Stimulated activated CD8-positive, alpha-beta memory T cell treated with anti-CD3 and anti-CD28 coated beads, Interleukin-15, amount 100 ng/mL, for 48 hours (primary cell): ENCODE measurements at places on chromosomes 13 and 19.

DNA sequence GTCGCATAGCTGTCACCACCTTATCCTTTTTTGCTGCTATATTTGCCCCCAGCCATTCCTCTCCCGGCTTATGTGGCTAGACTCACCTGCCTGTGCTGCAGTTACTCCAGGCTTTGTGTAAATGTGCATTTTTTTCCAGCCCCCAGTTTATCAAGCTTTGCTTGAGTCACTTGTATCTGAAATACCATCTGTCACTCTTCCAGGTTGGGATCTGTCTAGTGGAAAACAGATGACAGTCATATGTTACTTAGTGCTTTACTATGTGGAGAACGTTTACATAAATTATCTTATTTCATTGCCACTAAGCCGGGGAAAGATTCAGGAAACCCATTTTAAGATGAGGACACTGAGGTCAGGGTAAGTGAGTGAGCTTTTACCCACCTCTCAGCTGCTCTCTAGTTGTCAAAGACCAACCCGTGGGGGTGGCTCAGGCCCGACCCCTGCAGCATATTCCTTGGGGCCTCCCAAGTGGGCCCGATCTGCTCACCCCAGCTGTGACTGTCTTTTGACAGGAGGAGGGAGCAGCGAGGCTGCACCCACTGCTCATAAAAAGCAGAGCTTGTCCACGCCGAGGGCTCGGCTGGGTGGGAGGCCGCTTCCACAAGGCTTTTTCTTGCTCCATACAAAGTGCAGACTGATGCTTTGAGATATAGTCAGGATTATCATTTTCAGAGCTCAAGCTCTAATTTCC lies 7.2 kb downstream of the GJB2 start:
- DNase-seq: no peak

DNA sequence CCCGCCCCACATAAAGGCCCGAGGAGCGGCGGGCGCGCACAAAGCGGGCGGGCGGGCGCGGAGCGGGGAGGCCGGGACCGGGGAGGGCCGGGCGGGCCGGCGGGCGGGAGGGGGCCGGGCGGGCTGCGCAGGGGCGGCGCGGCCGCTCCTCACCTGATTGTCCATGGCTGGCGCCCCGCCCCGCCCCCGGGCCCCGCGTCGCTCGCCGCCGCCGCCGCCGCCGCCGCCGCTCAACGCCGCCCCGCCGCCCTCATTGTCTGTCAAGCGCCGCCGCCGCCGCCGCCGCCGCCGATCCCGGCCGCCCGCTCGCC lies 200 bp downstream of the MLLT1 start:
- no peak for DNase-seq

- DNase-seq: no peak
These were observed 696 bp upstream of the ERFL start for GRCh38 chr19:41928754-41929535.

- DNase-seq: no peak
These were observed 14.3 kb downstream of the PEPD start for GRCh38 chr19:33507021-33507956.

DNA sequence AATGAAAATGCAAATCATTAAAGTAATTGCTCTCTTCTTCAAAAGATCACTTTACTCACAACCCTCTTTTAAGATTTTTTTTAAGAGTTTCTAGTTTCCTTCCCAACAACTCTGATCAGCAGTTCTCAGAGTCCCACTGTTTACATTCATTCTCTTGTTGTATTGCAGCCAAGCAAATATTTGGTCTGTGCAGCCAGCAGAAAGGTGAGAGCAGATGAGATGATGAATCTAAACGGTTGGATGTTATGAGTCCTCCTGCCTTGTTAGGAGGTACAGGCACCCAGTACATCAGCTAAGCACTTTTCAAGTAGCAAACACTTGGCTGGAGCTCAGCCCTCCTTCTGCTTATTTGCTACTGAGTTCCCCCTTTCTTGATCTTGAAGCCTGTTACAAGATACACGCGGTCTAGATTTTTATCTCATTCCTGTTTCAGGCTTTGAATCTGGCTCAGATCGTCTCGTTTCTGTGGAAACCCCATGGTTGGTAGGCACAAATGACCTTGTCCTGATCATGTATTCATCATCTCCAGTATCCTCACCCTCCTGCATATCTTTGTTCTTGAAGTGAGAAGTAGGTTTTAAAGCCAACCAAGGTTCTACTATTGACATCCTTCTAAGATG lies 300.7 kb downstream of the DCT start:
- no peak for DNase-seq

DNA sequence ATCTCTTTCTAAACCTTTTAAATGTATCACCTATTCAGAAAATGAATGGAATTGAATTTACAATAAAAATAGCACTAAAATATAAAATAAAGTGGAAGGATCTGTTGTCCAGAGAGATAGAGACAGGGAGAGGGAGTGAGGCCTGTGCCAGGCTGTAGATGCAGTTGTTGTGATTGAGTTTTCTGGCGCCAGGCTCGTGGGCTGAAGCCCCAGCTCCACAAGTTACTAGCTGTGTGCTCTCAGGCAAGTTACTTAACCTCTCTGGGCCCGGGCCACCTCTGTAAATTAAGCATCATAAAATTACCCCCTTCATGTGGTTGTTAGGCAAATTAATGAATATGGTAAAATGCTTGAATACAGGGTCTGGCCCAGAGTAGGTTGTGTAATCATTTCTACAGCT lies 52.3 kb upstream of the USP29 start:
- DNase-seq: no peak

DNA sequence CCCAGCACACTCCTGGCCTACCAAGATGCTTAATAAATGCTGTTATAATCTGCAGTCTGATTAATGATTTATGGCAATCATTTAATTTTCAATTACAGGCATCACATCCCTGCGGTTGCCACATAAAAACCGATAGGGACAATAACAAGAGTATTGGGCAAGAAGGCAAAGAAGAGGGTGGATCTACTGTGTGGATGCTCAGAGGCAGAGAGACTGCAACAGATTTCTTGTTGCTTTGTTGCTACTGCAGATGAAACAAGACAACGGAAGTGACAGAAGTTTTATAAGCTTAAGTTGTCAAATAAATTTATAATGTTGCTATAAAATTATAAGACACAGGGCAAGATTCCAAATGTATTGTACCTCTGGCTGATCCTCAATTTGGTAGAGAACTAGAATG lies 154.8 kb downstream of the ABCC4 start:
- DNase-seq: no peak

DNA sequence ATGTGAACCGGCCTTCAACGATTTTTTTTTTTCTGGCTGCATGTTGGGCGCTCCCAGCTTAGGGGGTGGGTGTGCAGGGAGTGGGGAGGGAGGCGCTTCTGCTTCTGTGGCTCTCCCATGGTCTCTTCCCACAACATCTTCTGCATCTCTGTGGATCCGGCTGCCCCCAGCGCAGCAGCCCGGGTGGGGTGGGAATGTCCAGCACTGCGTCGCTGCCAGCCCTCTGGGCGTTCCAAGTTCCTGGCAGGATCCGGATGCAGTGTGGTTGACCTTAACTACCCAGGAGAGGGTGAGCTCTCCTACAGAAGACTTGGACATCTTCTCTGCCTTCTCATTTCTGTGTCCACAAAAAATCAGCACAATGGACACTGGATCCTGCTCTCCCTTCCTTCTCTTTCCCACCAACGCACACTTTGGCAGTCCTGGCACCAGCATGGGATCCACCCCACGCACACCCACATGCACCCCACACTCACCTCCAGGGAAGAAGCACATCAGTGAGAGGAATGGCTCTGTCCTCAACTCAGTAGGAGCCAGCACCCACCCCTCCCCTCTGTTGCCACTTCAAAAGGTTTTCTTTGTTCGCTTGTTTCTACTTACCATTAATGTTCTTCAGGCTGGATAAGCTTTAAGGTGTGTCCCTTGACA lies 177.3 kb downstream of the COL4A1 start:
- no peak for DNase-seq

DNA sequence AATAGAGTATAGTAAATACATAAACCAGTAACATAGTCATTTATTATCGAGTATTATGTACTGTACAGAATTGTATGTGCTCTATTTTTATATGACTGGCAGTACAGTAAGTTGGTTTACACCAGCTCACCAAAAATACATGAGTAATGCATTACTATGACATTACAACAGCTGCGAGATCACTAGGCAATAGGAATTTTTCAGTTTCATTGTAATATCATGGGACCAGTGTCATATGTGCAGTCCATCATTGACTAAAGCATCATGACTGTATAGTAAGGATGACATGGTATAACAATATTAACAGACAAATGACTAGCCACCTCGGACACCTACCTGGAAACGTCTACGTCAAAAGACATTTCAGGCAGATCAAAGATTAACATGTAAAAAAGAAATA lies 33.6 kb downstream of the ATP7B start:
- no peak for DNase-seq

DNA sequence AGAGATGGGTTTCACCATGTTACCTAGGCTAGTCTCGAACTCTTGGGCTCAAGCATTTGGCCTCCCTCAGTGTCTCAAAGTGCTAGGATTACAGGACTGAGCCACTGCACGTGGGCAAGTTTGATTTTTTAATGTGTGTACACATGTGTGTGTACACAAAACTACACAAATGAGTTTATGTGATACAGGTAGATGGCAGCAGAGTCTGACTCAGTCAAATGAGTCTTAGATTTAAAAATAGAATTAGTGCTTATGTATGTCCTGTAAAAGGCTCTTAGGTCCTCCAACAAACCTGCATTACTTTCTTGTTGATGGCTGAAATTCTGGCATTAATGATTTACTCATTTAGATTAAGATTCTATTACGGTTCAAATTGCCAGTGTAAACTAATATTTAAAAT lies 293.7 kb downstream of the PCDH17 start:
- no peak for DNase-seq

DNA sequence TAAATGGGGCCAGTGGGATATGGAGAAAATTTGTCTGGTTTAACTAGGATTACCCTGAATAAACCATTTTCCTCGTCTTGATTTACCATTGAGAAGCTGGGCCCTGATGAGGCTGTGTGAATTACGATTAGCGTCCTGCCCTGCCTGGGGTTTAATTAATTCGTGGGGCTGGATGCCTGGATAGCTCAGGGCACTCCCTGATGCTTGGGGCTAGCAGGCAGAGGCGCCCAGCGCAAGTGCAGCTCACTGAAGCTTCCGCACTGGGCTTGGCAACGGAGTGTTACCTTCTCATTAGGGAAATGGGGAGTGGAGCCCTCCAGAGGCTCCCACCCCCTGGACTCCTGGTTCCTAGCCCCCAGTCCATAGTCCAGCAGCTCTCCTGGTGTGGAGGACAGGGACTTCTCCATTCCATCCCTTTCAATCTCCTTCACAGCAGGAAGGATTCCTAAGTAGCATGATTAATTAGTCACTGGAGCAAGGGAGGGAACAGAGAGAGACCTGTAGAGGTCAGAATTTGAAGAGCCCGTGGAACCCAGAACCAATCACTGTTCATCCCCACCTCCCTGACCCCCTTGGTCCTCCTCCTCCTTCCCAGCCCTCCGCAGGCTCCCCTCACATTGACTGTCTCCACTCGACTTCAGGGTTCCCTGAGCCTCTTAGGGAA lies 107.2 kb downstream of the UQCRFS1 start:
- DNase-seq: no peak

DNA sequence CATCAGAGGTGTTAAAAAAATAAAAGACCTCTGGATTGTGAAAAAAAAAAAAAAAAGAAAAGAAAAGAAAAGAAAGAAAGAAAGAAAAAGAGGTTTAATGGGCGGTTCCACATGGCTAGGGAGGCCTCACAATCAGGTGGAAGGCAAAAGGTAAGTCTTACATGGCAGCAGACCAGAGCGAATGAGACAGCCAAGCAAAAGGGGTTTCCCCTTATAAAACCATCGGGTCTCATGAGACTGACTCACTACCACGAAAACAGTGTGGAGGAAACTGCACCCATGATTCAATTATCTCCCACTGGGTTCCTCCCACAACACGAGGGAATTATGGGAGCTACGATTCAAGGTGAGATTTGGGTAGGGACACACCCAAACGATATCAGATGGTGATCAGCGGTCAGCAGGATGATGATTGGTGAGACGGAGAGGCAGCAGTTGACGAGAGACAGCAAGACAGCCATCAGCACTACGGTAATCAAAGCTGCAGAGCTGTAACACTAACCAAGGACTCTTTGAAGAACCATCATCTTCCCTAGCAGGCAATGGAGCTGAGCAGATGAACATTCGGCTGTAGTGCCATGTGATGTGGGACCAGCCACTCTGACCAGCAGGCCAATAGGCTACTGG lies 3.9 kb upstream of the CD209 start:
- DNase-seq: peak; percentile 30

- DNase-seq: no peak
These were observed 526.1 kb downstream of the KLF12 start for GRCh38 chr13:73608157-73608516.

- no peak for DNase-seq
These were observed 10.4 kb upstream of the NANOS2 start for GRCh38 chr19:45924891-45925447.

GRCh38 chr19:10372690-10373089 lies 7.7 kb downstream of the TYK2 start:
- DNase-seq: no peak

- no peak for DNase-seq
These were observed 6.1 kb downstream of the NAPA start for GRCh38 chr19:47508721-47509120.

DNA sequence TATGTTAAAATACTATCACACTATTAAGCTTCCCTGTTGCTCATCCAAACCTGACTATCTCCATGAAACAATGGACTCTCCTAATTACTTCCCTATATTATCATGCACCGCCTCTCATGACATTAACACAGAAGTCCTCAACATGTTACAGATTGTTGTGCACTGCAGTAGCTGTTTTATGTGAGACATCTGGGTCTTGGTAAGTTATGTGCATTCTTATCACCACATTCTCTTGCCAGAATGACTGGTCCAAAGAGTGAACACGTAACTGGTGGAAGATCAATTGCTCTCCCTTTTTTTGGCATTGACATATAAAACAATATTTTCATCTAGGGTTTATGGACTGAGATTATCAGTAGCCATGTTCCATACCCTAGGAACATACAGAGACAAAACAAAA lies 59.4 kb downstream of the POSTN start:
- no peak for DNase-seq

GRCh38 chr13:107252021-107252420 lies 684.1 kb upstream of the ARGLU1 start:
- no peak for DNase-seq

DNA sequence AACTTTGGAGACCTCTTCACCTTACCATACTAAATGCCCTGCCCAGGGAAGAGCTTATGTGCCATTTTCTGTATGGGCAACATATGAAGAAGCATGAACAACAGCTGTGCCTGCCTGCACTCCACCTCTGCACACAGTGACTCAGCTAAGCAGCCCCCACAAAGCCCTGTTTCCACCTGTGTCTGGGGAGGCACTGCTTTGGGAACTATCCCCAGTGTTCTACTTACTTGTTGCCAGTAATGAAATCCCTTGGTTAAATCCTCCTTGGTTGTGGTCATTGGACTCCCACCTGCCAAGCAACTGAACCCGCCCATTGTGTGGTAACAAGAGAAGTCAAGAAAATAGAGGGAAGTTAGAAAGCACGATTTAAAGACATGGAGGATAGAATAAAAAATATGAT lies 84.6 kb downstream of the NALCN start:
- DNase-seq: no peak
